ENCODE measurements at places on chromosomes 12 and 14.

DNA sequence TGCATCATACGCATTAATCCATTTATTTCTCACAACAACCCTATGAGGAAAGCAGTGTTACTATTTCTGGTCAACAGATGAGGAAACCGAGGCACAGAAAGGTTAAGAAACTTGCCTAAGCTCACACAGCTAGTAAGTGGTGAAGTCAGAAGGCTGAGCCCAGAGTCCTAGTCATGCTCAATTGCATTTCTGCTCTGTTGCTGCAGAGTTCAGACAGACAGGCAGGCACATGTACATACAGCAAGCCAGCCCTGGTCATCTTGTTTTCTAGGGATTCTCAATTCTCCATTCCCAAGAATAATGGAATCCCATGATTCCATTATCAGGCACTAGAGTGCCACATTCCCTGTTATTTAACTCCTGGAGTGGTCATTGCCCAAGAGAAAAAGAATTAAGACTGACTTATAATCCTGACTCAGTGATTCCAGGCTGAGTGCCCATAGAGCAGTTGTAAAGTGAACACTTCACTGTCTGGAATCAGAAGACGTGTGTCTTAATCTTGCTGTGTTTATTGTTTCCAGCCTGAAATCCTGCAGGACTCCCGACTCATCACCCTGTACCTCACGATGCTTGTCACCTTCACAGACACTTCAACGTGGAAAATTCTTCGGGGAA lies 10.7 kb downstream of the UBE3B start:
- no peak for DNase-seq

DNA sequence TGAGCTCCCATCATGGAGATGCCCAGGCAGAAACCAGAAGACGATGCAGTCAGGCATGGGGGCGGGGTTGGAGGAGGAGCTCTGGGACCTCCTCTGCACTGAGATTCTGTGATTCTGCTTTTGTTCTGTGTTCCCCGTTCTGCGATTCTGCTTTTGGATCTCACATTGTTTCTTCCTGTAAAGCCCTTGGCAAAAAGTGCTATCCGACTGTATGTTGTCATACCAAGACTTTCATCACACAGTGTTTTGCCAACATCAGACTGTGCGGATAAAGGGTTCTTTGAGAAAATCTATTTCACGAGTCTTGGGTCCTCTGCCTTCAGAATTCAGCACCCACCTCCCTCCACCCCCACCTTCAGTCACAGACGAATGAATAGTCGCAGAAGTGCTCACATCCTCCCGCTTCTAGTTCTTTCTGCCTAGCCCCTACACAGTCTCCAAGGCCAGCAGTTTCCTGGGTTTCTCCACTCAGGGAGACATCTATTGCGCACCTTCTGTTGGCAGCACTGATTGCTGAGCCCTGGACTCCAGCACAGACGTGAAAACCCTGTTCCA lies 24.7 kb upstream of the PWP1 start:
- no peak for DNase-seq

- DNase-seq: peak; percentile 34
Observed at GRCh38 chr14:69685218-69685616, 73.8 kb downstream of the SUSD6 start.

DNA sequence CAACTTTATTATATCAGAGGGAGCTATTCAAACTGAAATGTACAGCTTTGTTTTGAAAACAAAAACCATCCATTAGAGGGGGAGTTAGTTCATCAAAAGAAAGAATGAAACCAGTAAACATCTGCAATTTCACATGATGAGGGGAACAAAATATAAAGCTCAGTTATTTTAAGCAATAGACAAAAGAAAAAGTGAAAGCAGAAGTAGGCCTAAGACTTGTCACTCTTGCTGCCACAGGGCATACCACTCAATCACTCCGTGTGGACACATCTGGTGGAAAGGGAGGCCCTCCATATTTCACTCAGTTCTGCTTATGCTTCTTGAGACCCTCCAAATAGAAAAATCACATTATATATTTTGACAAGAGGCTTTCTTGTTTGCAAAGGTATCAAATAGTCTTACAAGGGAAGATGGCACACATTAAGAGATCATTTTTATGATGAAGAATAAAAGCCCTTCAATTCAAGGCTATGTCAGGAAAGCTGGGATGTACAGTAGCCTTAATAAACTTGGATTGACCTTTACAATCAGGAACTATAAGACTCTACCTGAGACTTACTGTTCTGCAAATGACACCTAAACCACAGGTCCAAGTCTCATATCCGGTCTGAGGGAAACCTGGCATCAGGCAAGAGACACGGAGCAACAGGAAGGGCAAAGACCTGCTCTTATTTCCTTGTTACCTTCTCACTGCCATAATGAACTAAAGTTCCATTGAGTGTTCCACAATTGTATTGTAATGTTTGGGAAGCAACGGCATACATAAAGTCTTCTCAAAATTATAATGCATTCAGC lies 222.5 kb upstream of the GRIP1 start:
- DNase-seq: no peak

GRCh38 chr12:50403001-50403440 lies 2.3 kb downstream of the LARP4 start:
- DNase-seq: no peak

DNA sequence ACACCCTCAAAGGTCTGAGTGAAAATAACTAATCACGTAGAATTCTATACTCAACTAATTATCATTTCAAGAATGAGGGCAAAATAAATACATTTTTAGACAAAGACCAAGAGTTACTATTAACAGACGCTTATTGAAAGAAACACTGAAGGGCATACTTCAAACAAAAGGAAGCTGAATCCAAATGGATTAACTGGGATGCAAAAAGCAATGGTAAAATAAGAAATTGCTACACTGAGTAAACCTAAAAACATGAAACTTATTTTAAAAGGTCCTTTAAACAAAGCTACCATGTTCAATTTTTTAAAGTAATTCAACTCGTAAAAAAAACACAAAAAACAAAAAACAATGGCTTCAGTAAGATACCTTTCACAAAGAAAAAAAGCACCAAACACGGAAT lies 28.2 kb downstream of the LRP6 start:
- DNase-seq: no peak

DNA sequence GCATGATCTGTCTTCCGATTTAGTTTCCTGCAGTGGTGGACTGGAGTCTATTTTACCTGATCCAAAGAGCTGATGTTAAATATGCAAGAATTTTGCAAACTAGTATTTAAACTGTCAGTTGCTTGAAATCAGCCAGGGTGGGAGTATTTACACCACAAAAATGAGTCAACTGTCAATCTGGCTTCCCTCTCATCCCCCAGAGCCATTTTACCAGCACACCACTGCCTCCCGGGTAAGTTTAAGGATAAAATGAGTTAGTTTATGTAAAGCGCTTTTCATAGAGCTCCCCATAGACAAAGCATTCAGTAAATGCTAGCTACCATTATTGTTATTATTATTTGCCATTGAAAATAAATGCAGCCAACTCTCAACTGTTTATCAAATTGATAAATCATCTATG lies 106.3 kb upstream of the FRMD6 start:
- no peak for DNase-seq

DNA sequence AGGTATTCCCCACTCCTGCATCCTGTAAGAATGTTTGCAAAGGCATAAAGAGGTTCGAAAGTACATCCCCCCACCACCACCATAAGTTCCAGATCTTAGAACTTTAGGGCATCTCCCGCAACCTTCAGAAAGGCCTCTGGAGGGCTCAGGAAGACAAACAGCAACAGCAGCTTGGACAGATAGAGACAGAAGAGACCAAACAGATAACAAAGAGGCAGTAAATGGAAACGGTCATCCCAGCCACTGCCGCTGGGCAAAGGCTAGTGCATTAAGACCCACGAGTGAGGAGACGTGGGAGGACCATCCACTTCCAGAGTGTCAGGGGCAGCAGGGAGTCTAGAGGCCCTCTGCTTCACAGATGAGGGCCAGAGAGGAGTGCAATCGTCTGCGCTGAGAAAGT lies 124.3 kb downstream of the CRACR2A start:
- no peak for DNase-seq

DNA sequence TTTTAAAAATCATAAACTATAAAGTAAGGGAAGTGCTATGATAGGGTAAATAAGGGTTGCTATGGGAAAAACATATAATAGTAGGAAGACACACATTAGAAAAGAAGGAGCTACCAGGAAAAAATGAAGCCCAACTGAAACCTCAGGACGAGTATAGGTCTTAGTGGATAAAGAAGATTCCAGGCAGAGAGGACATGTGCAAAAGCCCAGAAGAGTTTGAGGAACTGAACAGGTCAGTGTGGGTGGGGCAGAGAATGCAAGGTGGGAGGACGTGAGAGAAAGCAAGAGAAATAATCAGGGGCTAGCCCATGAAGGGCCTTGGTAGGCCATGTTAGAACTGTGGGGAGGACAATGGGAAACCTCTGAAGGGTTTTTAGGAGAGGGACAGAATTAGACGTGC lies 109.5 kb downstream of the DENND5B start:
- no peak for DNase-seq

DNA sequence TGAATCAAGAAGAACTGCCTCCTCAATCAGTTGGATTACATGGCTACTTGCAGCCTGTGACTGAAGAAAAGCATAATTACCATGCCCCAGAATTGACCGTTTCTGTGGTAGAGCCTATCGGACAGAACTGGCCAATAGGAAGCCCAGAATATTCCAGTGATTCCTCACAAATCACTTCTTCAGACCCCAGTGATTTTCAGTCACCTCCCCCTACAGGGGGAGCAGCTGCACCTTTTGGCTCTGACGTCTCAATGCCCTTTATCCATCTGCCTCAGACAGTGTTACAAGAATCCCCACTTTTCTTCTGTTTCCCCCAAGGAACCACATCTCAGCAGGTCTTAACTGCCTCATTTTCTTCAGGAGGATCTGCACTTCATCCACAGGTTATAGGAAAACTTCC lies 80.8 kb downstream of the RAD52 start:
- no peak for DNase-seq

DNA sequence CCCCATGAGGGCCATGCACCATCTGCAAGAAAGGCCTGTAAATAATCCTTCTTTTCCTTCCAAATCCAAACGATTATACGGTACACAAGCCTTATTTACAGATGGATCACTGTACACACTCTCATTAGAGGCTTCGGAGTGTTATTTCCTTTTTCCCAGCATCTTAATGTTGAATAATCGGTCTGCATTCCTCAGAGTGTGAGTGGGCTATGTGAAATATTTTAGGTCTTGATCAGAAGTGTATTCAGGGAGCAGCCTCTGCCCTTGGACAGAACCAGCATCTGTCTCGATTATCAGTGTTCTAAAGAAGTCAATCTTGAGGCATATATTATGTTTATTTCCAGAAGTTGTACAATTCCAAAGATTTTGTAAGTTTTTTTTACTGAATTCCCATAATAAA lies 340.6 kb downstream of the SEC23A start:
- no peak for DNase-seq

DNA sequence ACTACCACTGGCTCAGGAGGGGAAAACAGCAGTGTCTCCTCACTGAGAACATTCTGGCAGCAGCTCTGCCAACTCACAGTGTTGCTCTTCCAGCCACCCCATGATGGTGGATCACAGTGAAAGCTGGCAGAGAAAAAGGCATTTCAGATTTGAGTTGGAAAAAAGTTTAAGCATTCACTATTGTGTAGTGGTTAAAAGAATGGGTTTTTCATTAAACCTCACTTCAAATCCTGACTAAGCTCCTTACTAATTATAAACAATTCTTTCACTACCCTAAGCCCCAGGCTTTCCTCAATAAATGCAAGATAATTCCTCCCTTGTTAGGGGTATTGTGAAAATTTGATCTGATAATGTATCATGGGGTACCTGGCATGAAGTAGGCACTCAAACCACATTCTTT lies 518.1 kb downstream of the SNAPC1 start:
- no peak for DNase-seq

DNA sequence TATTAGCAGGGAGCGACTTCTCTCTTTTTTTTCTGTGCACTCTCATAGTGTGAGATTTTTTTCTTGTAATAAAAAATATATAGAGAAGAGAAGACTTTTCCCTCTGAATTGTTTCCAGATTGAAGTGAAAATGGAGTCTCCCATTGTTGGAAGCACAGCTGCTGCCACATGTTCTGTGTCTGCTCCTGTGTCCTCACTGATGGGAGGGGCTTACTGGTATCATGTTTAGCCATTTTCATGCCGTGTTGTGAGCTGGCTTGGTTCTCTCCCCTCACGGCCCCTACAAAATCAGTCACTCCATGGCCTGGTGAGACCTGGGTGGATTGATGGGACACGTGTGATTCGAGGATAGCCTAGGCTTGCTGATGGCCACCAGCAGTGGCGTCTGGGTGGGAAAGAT lies 379.7 kb upstream of the DDHD1 start:
- DNase-seq: no peak

- no peak for DNase-seq
Observed at GRCh38 chr12:48789858-48790326, 1.0 kb upstream of the ADCY6 start.

DNA sequence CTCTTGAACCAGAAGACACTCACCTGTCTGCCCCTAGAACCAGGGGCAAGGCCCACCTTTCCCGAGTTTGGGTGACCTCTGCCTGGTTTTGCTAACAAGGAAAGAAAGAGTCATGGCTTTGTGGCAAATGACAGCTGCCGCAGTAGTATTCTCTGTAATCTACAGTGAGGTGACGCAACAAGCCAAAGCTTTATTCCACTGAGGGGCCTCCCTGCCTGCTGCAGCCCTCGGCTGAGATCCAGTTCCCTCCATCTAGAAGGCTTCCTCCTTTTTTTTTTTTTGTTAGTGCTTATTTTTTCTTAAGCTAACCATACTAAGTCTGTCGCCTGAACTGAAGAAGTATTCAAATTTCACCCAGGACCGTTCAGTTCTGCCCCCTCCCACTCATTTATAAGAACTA lies 142.3 kb upstream of the TMCC3 start:
- DNase-seq: no peak

DNA sequence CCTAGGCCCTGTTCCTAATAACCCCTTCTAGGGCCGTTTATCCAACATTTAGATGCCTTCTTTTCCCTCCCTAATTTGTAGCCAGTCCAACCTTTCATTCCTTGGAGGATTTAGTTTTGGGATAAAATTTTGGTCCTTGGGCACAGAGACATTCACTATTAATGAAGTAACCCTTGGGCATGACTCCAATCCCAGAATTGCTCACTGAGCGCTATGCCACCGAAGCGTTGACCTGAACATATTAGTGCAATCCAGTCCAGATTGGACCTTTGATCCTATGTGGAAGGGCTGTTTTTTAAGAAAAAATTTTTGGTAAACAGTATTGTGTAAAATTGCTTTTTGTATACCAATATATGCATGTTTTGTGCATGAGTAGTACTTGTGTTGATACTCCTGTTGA lies 10.0 kb downstream of the DACT1 start:
- DNase-seq: no peak

DNA sequence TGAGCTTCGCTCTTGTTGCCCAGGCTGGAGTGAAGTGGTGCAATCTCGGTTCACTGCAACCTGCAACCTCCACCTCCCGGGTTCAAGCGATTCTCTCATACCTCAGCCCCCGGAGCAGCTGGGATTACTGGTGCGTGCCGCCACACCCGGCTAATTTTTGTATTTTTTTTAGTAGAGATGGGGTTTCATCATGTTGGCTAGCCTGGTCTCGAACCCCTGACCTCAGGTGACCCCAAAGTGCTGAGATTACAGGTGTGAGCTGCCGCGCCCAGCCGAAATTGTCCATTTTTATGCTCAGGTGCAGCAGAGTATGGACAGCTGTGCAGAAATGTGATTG lies 19.2 kb upstream of the CYP46A1 start:
- no peak for DNase-seq

- no peak for DNase-seq
Observed at GRCh38 chr12:56634242-56634836, 4.2 kb upstream of the BAZ2A start.

- no peak for DNase-seq
Observed at GRCh38 chr14:40129159-40129558, 696.9 kb upstream of the FBXO33 start.

Measured in stimulated activated CD4-positive, alpha-beta T cell treated with anti-CD3 and anti-CD28 coated beads, Interleukin-1b, Interleukin-23, amount 100 ng/mL, for 4 hours (primary cell).